ENCODE measurements at places on chromosomes 12 and 14.

DNA sequence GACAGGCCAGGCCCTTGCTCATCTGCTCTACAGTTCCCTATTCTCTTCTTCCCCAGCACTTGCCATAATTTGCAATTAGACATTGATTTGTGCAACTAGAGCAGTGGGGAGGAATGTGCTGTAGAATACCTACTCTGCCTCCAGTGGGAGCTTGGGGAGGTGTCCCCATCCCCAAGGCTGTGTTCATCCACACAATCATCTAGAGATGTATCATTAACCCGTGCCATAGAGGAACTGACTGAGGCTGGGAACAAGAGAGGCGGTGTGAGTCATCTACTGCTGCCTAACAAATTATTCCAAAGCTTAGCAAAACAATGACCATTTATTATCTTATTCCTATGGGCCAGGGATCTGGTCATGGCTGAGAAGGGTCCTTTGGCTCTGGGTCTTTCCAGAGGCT is 5.1 kb upstream of the OTUB2 start:
- DNase-seq, result no peak

- DNase-seq, result no peak
Observed at GRCh38 chr12:104466709-104467345, 10.1 kb downstream of the CHST11 start.

DNA sequence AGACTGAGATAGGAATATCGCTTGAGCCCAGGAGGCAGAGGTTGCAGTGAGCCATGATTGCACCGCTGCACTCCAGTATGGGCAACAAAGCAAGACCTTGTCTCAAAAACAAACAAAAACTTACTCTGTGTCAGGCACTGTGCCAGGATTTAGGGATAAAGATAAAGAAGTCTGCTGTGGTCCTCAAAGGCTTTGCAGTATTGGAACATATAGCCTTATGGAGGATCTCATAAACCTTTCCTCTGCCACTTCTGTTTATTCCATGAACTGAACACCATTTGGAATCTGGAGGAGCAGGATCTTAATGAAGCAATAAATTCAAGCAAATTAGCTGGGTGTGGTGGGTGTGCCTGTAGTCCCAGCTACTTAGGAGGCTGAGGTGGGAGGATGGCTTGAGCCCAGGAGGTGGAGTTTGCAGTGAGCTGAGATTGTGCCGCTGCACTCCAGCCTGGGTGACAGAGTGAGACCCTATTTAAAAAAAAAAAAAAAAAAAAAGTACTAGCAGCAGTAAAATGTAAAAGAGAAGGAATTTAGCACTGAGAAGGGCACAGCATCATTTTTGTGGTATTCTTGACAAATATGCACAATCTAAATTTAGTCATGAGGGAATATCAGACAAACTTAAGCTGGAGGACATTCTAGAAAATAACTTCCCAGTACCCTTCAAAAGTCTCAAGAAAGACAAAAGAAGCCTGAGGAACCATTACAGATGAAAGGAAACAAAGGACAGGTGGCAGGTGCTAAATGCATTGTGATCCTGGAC is 27.1 kb downstream of the BMAL2 start:
- no peak for DNase-seq

DNA sequence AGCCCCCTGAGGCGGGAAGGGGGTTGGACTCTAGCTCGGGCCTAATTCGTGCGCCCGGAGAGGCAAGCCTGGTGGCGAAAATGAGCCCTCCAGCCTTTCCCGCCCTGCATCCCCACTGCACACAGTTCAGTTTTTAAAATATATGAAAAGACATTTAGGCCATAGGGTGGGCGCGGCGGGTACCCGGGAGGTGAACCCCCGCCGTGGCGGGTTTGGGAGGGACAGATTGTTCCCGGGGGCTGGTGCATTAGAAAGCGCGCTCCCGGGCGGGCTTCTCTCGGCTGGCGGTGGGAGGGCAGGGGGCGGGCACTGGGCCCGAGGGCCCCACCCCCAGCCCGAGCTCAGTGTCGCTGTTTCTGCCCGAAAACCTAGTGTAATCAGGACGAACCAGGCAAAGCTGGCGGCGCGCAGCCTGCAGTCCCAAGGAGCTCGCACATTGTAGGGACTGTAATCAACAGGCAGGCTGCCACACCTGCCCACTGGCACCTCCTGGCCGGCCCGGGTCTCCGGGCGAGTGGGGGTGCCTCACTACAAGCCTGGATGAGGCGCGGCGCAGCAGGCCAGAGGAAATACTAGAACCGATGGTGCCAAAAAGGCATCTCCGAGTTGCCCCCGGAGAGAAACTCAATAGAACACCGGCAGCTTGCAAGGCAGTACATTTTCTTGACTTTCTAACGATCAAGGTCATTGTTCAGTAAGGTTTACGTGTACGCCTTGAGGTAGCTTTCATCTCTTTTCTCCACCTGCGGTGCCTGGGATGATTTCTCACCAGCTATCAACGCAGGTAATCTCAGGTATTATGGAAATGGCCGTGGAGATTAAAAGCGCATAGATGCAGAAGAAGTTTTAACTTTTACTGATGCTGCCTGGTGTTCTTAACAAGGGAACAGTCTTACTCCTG is 764 bp upstream of the SPTB start:
- DNase-seq, result peak; percentile 59

GRCh38 chr12:106149096-106149784 is 10.5 kb upstream of the NUAK1 start:
- no peak for DNase-seq

- DNase-seq, result no peak
Observed at GRCh38 chr14:102408724-102409123, 46.0 kb downstream of the TECPR2 start.

DNA sequence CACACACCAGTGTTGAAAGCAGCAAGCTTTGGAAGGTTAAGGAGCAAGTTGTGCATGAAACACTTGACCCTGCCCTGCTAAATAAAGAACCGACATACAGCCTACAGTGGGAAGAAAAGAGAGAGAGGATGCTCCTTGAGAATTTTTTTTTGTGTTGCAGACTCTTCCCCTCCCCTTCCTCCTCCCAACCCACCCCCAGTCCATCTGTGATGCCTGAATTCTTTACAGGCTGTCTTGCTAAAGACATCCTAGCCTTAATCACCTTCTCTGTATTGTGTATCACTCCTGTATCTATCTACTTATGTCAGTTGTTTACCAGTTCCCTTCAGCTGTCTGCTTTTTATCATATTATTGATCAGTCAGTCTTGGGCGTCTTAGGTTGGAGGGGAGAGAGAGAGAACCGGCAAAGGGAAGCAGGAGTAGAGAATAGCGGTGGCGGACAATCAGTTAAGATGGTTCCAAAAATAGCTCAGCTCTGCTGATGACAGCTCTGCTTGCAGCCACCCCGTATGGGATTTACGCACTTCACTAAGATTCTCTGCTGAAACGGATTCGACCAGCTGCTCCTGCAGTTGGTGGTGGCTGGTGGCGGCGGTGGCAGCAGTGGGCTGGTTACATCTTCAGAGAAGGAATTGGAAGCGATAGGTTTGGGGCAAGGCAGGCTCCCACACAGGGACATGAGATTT is 664.7 kb downstream of the NRXN3 start:
- no peak for DNase-seq

- no peak for DNase-seq
Observed at GRCh38 chr14:56273155-56273554, 154.9 kb downstream of the PELI2 start.

GRCh38 chr12:91982946-91983345 is 162.7 kb downstream of the BTG1 start:
- DNase-seq, result no peak

DNA sequence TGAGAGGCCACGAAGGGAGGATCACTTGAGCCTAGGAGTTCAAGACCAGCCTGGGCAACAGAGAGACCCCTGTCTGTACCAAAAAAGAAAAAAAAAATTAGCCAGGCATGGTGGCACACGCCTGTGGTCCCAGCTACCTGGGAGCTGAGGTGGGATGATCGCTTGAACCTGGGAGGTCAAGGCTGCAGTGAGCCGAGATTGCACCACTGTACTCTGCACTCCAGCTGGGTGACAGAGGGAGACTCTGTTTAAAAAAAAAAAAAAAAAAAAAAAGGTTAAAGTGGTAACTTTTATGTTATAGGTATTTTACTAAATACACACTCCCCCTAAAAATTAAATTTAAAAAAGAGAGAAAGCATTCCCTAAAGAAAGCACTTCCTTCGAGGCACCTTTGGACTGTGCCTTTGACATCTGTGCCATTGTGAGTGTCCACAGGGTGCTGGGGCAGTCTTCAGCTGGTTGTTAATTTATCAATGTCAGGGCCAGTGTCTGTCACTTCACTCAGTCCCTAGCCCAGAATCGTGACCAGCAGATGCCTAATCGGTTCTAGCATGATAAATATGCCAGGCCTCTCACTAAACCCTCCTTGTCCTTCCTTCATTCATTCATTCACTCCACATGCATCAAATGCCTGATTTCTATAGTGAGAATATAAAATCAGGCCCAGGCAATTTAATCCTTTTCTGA is 63.1 kb downstream of the B4GALNT3 start:
- no peak for DNase-seq

GRCh38 chr14:98606816-98607215 is 665.2 kb downstream of the BCL11B start:
- DNase-seq, result no peak

DNA sequence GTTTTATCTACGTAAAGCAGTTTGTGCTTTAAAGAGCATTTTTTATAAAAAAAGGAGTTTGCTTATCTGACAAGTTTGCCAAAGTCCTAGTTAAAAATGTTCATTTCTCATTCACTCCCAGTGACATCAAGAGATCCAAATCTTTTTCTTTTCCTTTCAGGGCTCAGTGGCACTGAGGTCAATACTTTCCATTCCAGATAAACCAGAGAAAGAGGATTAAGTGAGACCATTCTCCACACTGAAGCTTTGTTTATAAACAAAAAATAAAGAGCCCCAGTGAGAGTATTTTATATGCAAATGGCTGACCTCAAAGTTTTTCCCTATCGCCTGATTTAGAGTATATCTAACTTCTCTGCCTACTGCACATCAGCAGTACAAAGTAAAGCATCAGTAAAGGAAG is 199.8 kb downstream of the ALG10B start:
- no peak for DNase-seq

GRCh38 chr12:16691624-16692023 is 85.7 kb upstream of the LMO3 start:
- no peak for DNase-seq

Measured in activated T-cell treated with anti-CD3 and anti-CD28 coated beads for 48 hours (primary cell).